ENCODE measurements at places on chromosomes 6 and 20.

DNA sequence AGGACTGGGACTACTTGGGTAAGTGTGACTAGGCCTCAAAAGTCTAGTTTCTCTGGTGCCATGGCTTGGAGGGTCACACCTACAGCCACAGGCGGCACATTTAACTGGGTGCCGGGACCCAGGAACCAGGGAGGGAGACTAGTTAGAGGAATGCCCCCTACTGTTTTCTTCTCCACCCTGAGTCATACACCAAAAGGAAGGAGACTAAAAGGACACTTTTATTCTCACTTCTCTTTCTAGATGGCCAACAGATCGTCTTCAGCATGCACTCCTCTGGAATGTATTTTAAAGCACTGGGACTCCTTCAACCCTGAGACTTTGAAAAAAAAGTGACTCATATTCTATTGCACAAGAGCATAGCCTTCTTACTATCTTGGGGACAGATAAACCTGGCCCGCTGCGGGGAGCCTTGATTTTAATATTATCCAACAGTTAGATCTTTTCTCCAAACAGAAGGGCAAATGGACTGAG, 33.4 kb downstream of the PLN start:
- no peak for DNase-seq

DNA sequence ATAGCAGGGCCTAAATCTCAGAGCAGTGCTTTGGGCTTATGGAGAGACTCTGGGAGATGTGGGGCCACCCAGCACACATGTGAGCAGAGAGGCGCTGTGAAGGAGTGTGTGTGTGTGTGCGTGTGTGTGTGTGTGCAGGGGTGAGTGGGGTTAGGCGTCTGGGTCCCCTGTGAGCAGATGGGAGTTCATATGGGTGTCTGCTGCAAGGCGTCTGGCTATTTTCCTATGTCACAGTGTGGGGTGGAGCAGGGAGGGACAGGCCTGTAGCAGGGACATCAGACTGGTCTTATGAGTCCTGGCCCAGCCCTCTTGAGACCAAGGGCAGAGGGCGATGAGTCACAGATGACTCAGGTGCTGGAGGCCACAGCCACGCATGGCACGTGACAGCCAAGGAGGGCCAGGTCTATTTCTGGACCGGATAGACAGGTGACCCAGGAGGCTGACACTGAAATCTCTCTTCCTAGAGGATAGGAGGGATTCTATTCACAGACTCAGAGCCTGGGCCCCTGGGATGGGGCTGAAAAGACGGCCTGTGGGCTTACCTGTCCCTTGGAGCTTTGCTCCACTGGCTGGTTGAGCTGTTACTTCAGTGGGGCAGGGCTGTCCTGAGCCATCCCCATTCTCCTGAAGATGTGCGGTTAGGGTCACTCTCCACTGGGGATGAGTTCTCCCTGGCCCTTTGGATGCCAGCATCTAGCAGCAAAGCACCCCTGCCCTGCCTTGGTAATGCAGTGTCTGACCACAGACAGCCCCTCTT, 28.9 kb downstream of the VEGFA start:
- no peak for DNase-seq

DNA sequence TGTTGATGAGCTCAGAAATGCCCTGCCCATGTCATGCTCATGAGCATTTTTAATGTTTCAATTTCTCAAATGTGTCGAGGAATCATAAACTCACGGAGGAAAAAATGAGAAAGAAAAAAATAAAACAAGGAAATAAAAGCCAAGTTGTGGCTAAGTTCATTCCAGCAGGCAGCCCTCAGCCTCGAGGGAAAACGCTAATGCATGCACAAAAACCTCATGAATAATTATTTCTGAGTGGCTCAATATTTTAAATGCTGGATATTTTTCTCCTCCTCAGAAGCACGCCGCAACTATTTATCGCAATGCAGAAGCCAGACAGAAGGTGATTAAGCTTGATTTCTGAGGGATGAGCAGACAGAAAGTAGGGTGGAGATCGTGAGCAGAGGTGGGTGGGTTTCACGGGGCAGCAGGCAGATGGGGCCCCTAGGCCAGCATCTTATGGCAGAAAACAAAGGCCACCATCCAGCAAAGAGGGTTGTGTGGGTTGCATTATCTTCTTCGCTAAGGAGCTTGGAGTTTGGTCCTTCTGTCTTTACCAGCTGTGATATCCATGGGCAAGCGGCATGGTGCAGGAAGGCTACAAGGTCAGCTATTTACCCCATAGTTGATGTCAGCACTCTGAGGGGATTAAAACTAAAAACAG, 151.5 kb upstream of the LRFN2 start:
- DNase-seq: no peak

DNA sequence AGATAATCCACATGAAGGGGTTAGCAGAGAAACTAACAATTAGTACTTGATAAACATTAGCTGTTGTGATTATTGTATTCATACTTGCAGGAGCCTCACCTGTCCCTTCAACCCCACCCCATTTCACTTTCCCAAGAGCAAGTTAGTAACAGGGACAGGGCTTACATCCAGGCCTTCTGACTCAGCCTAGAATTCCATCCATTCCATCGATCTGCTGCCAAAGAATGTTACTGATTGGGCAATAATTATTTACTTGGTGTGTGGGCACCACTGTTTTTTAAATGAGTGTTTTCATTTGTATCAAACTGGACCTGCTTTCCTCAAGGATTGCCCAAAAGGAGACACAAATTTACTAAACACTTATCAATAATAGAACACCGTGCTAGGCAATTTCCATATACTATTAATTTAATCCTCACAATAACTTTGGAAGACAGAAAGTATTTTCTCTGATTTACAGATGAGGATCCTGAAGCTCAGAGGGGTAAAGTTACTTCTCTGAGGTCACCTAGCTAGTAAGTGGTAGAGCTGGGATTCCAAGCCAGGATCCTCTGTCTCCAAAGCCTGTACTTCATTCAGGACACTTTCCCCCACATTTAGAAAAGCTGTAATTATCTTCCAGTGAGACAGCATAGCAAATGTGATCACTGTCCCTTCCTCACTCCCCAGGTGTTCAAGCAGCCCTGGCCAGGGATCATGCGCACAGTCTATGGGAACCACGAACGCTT, 32.8 kb downstream of the GSS start:
- no peak for DNase-seq

- no peak for DNase-seq
Observed at GRCh38 chr6:42163981-42164380, 9.2 kb upstream of the GUCA1A start.

DNA sequence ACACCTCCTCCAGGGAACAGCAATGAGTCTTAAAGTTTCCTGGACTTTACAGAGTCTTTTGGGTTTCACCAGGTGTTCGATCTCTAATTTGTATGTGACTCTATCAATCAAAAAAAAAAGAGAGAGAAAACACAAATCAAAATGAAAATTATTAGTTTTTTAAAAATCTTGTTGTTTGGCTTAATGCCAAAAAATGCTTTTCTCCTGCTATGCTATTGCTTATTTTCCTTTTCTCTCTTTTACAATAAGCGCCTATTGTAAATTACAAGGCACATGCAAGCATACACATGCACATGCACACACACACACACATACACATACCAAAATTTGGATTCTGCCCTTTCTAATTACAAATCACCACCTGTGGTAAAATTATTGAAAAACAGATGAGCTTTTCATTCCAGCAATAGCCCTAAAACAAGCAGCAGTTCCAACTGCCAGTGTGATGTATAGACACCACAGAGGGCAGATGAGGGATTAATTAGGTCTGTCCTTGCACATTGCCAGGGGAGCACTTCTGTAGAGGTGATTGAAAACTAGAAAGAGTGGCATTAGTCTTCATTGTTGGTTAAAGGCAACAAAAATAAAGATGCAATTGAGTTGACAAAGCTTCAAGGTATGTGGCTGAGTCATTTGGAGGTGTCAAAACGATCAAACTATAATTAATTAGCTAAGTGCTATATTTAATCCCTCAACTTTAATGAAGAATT, 631.7 kb downstream of the TFAP2B start:
- no peak for DNase-seq

- no peak for DNase-seq
Observed at GRCh38 chr6:68976260-68976659, 341.2 kb downstream of the ADGRB3 start.

DNA sequence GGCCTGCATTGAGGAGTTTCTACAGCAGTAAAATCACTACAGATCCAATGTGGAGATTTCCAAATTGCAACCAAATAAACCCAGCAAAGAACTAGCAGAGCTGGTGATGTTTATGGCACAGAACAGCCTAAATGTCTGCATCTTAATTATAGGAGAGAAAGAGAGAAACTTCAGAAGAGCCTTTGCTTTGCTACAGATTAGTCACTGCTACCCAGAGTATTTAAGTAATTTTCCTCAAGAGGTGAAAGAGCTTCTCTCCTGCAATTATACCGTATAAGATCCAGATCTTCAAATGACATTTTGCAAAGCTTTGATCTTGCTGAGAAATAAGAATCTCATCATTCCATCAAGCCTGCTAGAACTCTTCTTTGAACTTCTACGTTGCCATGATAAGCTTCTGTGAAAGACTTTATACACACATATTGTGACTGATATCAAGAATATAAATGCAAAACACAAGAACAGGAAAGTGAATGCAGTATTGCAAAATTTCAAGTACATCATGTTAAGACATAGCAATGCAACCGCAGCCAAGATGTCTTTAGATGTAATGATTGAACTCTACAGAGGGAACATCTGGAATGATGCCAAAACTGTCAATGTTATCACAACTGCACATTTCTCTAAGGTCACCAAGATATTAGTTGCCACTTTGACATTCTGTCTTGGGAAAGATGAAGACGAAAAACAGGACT, 48.0 kb downstream of the MKKS start:
- no peak for DNase-seq

DNA sequence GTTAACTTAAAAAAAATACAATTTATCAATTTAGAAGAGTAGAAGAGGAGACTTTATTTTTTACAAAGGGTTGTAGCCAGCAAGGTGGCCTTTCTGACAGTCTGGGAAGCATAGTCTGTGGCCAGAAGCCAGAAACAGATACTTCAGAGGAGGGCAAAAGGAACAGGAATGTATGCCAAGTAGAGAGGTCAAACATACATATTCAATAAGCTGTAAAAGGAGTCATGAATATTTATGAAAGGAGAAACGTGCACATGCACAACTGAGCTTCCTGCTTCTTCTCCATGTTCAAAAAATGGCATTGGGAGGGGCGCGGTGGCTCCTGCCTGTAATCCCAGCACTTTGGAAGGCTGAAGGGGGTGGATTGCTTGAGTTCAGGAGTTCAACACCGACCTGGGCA, 43.9 kb upstream of the FAM184A start:
- no peak for DNase-seq

DNA sequence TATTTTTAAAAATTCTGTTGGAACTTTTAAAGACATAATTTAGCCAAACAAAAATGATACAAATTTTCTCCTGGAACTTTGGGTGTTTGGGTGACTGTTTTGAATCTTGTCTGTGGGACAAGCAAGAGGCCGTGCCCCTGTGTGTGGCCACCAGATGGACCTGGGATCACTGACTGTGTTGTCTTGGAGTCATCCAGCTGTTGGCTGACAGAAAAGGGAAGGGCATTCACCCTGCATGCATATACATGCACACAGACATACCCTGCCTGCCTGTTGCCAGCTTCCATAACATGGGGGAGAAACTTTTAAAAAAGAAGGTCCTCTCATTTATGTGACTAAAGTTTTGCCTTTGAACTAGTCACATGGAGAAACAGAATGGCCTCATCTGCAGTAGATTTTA, 72.7 kb downstream of the BLOC1S5 start:
- no peak for DNase-seq

DNA sequence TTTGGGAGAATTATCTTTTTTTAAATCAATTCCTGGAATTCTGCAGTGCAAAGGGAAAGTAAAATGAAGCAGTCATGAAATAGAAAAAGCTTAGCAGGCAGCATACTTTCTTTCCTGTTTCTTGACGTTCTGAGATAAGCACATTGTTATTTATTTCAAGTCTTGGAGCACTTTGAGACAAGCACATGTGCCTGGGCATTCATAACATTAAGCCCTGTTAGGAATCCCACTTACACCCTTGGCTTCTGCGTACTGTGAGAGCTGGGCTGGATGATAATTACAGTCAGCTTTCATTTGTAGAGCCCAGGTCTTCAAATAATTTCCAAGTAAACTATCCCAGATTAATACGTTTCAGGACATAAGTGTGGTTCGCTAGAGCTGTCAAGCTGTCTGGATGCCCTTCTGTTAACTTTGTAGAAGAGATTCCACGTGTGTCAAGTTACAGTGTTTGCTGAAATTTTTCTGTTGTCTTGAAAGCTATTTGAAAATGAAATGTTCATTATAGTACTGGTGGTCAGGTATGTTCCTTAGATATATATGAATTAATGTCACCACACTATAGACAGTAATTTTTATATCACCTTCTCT, 8.9 kb downstream of the FARS2 start:
- no peak for DNase-seq

DNA sequence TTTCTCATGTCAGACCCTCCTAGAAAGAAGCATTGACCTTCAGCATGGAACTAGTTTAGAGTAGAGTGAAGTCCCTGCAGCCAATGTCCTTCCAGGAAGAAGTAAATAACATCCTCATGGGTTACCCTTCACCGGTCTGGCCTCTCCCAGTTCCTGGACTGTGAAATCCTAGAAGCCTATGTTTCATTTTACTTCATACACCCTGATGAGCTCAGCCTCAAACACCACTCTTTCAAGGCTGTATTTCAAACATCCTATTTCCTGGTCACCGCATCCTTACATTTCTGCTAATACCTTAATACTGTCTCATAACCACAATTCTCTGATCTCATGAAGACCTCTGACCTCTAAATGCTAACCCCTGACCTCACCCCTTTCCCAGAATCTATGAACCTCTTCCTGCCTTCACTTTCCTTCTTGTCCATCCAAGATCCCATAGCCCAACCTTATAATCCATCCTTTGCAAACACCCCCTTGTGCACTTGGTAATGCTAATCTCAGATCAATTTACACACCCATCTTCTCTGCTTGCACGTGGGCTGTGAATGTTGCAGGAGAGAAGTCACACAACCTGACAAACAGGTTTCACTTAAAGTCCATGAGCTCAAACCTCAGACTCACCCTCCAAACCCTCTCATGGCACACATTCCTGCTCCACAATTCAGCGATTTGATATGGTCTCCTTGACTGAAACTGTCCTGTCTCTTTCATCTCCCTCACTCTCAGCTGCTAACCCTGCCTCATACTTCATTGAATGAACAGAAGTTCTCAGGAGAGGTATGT, 30.2 kb downstream of the SLC2A10 start:
- no peak for DNase-seq

- no peak for DNase-seq
Observed at GRCh38 chr6:4790158-4790899, 14.1 kb downstream of the CDYL start.

GRCh38 chr20:23446505-23446904, 6.2 kb downstream of the CST11 start:
- DNase-seq: no peak

DNA sequence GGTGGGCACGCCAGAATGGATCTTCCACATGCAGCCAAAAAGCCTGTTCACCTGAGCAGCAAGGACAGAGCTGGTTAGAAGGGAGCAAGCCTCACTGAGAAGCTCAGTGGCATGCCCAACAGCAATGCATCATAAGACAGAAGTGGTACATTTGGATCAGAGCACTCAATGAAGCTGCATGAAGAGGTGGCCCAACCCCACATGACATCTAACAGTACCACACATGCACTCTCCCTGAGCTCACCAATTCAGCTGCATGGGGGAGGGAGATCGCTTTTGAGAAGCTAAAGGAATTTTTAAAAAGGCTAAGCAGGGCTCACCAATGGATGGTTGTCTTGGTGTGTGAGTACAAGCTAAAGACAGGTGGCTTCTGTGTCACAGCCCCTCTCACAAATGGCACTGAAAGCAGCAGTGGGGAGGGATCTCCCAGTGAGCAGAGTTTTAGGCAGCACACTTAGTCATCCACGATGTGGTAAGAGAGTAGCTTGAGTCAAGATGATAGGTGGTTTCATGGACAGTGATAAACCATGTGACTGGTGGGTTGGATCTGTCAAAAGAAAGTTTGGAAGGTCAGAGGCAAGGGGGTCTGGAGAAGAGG, 166.6 kb upstream of the TAB2 start:
- no peak for DNase-seq
